Stimulated activated CD4-positive, alpha-beta T cell treated with anti-CD3 and anti-CD28 coated beads, Interleukin-1b, Interleukin-23, amount 100 ng/mL, for 48 hours (primary cell): ENCODE measurements at places on chromosomes 13 and 19.

GRCh38 chr13:71618159-71618558 lies 248.8 kb downstream of the DACH1 start:
- no peak for DNase-seq

DNA sequence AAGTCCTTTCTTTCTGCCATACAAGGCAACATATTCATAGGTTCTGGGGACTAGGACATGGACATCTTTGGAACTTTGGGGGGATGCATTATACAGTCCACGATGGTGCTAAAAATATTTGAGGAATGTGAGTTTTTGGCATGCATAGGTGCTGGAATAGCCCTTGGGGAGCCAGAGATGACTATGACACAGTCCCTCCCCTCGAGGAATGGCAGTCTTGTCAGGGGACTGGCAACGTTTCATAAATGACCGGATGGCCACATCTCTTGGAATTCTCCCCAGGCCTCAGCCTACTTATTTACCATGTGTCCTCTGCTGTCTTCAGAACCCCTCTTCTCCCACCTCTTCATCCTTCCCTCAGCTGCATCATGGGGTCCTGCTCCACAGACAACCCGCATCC lies 13.6 kb downstream of the MEIOSIN start:
- DNase-seq: no peak

DNA sequence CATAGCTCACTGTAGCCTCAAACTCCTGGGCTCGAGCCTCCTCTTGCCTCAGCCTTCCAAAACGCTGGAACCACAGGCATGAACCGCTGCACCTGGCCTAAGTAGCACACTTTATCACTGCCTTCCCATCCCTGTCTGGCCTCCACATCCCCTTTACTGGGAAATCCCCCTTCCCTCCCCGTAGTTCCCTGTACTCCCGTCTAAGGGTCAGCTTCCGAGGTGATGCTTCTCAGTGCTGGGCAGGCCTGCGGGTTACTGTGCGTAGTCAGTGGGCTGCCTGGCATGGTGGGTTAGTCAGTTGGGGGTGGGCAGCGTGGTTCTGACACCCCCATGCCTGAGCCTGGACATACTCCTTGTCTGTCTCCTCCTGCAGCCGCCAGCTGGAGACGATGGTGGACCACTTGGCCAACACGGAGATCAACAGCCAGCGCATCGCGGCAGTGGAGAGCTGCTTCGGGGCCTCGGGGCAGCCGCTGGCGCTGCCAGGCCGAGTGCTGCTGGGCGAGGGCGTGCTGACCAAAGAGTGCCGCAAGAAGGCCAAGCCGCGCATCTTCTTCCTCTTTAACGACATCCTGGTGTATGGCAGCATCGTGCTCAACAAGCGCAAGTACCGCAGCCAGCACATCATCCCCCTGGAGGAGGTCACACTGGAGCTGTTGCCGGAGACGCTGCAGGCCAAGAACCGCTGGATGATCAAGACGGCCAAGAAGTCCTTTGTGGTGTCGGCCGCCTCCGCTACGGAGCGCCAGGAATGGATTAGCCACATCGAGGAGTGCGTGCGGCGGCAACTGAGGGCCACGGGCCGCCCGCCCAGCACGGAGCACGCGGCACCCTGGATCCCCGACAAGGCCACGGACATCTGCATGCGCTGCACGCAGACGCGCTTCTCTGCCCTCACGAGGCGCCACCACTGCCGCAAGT lies 8.4 kb downstream of the PLEKHF1 start:
- no peak for DNase-seq

- no peak for DNase-seq
Measured at GRCh38 chr13:42383025-42383424, 111.1 kb downstream of the AKAP11 start.

GRCh38 chr13:22961835-22962537 lies 218.8 kb upstream of the SGCG start:
- DNase-seq: no peak

DNA sequence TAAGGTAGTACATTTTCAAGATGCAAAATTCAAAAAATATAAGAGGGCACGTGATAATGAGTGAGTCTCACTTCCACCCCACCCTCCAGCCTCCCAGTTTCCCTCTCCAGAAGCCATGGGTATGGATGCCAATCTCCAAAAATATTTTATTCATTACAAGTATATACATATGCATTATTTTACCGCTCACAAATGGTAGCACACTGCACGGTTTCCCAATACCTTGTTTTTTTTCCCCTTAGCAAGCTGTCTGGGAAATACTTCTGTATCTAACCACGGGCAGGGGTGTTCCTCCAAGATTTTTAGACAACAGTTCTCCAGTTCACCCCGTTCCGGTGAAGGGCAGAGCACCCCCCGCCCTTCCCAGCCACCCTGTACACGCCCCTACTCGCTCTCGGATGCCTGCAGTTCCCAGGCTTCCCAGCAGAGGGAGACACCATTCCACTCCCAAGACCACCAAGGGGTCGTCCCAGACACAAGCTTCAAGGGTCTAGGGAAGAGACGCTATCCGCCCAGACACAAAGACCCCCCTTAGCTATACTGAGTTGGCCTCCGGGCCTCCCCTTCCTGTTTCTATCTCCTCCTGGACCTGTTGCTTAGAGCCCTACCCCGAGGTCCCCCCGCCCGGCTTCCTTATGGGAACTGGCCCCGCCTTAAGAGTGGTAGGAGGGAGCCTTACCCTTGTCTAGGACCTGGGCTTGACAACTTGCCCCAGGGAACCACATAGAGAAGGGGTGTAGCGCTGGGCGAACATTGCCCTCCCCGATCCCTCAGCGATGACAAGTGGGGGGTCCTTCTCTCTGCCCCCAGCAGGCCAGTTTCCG lies 1.1 kb upstream of the FXYD3 start:
- DNase-seq: peak; percentile 62

- peak; percentile 35 for DNase-seq
Measured at GRCh38 chr19:4474514-4475022, 2.5 kb downstream of the HDGFL2 start.

- DNase-seq: no peak
Measured at GRCh38 chr13:109783447-109783814, 3.0 kb downstream of the IRS2 start.

DNA sequence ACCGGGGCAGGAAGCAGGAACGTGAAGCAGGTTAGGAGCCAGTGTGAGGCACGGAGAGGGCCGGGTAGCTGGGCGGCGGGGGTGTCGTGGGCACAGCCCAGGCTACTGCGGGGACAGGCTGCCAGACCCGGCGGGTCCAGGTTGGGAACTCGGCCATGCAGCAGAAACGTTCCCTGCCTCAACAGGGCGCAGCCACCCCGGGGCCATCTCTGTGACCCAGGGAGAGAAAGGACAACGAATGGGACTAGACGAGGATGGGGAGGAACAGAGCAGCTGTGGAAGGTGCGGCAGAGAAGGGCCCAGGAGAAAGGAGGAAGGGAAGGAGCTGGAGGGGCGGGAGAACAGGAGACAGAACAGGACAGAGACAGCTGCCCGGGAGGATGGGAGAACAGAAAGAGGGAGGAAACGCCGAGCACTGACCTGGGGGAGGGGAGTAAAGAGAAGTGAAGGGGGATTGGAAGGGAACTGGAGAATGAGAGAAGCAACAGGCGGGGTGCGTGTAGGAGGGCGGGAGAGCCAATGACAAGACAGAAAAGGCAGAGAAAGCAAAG lies 12.9 kb upstream of the GARIN5A start:
- no peak for DNase-seq

DNA sequence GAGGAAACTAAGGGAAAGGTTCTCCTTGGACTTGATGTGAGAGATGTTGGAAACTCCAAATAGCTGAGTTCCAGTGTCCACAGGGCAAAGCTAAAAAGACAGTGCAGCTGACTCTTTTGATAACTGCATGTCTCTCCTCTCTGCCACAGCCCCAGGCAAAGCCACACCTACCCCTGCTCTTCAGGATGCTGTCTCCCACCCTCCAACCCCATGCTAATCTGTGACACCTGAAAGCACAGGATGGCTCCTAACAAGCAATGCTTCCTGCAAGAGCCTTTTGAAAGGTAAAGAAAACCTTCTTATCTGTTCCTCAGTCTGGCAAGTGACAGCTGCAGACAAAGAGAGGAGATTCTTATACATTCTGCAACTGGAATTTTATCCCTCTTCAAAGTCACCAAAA lies 14.5 kb downstream of the SLC46A3 start:
- DNase-seq: no peak

DNA sequence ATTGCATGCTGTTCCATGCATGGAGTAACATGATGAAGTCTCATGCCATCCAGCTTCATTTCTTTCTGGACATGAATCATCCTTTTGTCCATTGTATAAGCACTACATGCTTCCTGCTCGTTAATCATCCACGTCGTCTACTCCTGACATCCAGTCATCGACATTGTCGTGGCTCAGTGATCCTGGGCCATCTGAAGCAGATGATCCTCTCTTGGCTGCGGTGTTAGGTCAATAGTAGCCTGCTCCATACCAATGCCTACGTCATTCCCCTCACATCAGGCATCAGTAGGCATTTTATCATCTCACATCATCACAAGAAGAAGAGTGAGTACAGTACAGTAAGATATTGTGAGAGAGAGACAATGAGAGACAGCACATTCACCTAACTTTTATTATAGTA lies 7.9 kb upstream of the MYO16 start:
- DNase-seq: no peak

DNA sequence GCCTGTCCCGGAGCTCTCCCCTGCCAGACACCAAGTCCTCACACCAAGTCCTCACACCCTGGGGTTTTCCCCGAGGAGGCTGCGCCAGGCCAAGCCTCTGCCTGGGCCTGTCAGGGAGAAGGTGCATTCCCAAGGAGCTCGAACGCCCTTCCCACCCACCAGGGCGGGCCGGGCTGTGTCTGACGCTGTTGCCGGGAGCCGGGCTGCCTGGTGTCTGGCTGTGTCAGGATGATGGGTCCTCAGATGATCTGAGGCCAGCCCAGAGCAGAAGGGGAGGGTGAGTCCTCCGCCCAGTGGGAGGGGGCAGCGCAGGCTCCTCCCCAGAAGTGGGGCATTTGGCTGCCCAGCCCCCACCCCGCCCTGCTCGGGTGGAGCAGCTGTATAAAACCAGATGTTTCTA lies 2.3 kb upstream of the HAS1 start:
- DNase-seq: no peak

DNA sequence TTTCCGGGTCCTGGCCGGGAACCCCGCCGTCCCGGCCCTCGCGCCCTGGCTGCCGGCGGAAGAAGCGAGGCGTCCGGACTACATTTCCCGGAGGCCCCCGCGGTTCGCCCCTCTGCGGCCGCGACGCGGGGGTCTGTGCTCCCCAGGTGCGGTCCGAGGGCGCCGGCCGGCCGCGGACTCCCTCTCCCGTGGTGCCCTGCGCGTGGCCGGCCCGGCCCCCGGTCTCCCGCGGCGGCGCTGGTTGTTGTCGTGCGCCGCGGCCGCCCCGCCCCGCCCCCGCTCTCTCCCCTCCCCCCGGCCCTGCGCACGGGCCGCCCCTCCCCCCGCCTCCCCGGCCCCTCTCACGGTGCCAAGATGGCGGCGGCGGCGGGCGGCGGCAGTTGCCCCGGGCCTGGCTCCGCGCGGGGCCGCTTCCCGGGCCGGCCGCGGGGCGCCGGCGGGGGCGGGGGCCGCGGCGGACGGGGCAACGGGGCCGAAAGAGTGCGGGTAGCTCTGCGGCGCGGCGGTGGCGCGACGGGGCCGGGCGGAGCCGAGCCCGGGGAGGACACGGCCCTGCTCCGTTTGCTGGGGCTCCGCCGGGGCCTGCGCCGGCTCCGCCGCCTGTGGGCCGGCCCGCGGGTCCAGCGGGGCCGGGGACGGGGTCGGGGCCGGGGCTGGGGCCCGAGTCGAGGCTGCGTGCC lies at the start of gene KMT2B:
Gene KMT2B (plus strand): TSS at position 339 of the 680 bp plus-strand sequence. CDS start 16 bp downstream, at position 355.
- no peak for DNase-seq

DNA sequence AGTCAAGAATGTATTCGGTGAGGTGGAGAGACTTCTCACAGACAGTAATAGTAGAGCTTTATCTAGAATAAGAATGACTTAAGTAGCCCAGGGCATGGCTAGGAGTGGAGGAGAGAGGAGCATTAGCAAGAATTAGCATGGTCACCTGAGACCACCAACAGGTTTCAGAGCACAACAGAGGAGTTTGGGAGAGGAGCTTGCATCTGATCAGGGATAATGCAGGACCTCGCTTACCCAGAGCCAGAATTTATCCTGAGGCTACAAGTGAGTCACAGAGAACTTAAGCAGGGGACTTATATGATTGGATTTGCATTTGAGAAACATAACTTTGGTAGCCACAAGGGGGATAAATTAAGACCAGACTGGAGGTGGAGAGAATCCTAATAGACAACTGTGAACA lies 102.1 kb upstream of the FNDC3A start:
- no peak for DNase-seq

GRCh38 chr13:25249001-25249543 lies 38.2 kb downstream of the MTMR6 start:
- DNase-seq: no peak

- DNase-seq: no peak
Measured at GRCh38 chr19:48095612-48096175, 14.9 kb downstream of the PLA2G4C start.

DNA sequence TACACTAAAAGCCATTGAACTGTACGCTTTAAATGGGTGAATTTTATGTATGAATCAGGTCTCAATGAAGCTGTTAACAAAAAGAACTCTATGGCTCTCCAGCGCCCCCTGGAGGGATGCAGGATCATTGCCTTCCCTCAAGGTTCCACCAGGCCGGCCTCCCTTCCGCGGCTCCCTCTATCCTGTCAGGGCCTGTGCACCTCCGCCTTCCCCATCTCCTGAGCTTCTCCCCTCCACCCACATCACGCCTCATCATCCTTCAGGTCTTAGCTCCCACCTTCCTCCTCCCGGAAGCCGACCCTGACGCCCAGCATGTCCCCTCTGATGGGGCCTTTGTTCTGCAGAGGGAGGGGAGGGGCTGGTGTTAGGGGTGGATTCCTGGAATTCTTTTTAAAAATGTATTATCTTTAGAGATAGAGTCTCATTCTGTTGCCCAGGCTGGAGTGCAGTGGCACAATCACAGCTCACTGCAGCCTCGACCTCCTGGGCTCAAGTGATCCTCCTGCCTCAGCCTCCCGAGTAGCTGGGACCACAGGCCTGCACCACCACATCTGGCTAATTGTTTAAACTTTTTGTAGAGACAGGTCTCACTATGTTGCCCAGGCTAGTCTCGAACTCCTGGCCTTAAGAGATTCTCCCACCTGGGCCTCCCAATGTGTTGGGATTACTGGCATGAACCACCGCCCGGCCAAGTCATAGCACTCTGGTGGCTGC lies 27.7 kb downstream of the MEIS3 start:
- DNase-seq: peak; percentile 80

DNA sequence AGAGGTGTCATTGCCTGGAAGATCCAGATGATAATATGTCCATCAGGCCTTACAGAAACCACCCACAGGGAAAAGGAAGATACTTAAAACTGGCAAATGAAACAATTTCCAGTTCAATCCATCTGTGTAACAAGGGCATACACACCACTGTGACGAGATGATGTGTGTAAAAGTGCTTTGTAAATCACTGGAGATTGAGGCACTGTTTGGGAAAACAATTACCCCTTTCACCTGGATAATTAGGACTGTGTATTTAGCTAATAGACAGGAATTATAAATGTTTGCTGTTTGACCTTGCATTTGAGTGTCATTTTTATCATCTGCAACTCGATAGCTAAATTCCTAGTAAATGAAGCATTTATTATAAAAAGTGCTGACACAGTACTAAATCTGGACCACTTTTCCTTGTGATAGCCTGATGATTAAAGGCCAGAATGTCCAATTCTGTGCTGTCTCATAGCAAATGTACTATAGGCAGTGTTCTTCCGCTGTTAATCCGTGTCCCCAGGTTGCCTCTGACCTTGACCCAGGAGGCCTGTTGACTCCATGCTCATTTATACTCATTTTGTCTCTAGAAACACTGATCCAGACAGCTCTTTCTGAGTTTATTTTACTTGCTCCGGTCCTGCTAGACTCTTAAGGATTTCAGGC lies 105.8 kb downstream of the LACC1 start:
- DNase-seq: no peak

GRCh38 chr13:32063619-32064233 lies 32.2 kb downstream of the FRY start:
- DNase-seq: no peak

- DNase-seq: no peak
Measured at GRCh38 chr19:40815223-40815622, 16.2 kb downstream of the EGLN2 start.
